ENCODE measurements at places on chromosomes 13 and 19.
A peak's percentile ranks its signal among the peaks of the same experiment; 100 is the strongest.

DNA sequence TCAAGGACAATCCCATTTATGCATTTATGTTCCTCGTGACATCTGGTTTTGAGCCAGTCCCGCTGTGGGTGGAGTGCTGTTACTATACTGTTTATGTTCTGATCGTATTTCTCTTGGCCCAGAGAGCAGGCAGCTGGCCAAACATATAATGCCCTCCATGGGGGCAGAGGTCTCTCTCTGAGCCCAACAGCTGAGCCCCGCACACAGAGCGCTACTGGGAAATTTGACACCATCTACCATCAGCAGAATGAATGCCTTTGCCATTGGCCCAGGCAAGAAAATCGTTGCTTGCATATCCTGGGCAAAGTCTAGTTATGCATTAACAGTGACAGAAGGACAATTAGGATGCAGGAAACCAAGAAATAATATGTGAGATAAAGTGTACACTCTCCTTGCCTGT lies 126.8 kb upstream of the CACNA1A start:
- no peak for DNase-seq

- no peak for DNase-seq
These were observed at the start of gene TINCR for GRCh38 chr19:5567360-5567969. TSS of gene TINCR (minus strand) at chr19:5567953.

DNA sequence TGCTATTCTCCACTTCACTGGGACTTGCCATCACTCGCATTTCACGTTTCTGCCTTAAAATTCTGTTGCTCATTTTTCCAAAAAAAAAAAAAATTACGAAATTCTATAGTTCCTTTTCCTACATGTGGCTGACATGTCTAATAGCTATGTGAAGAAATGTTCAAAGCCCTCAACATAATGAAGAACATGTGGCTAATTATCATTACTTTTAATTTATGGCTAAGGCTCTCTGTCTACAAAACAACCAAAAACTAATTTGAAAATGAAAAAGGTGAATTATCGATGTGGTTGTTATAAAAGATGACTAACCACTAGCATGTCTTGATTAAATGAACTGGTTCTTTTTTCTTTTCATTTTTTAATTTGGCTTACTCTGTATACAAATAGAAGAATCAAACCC lies 940.0 kb downstream of the EFNB2 start:
- DNase-seq = no peak

DNA sequence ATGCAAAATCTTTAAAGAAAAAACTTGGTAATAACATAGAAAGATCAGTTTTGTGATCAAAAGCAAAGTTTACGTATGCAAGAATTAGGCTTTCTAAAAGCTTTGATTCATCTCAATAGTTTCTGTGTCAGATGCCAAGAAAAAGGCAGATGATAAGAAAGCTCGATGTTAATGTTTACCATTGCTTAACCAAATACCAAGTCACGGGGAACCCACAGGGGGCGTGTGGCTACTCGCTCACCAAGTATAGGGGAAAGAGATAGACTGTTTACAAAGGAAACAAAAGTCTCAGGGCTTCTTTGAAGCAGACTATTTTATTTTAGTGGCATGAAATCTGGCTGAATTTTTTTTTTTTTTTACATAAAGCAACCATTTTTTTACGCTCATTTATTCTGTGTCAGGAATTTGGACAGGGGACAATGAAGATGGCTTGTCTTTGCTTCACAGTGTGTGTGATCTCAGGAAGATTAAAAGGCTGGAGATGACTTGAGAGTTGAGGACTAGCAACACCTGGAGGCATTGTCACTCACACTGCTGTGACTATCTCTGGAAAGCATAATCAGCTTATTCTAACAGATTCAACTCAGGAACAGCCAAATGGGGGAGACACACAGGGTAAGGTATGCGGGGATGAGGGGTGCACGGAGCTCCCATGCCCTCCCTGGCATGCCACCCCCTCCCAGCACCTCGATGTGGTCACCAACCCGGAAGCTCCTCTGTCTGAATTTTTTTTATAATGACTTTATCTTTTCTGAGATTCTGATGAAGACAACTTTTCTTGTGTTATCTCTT lies 24.9 kb downstream of the RCBTB1 start:
- DNase-seq = no peak

DNA sequence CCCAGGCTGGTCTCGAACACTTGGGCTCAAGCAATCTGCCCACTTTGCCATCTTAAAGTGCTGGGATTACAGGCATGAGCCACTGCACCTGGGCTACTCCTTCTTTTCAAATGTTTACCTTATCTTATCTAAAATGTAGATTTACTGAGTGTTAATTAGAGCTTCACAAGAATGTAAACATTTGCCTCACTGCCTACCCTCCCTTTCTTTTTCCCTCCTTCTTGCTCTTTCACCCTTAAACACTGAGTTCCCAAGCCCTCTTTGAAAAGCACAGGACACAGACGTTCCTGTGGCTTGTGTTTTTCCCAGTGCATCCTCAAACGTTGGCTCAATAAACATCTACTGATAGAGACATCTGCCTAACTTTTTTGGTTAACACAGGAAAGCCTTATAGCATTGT lies 32.7 kb upstream of the CYSLTR2 start:
- no peak for DNase-seq

GRCh38 chr19:53132141-53132991 lies at the start of gene ZNF415:
TSS of gene ZNF415 (minus strand) at chr19:53132910. CDS start at chr19:53122676, 10,234 bp downstream.
- DNase-seq = peak; percentile 3

GRCh38 chr13:103101500-103101899 lies 35.3 kb upstream of the SLC10A2 start:
- no peak for DNase-seq

- DNase-seq = no peak
These were observed 139.9 kb downstream of the ZAR1L start for GRCh38 chr13:32175307-32175706.

- no peak for DNase-seq
These were observed at the start of gene B3GNT3 for GRCh38 chr19:17794731-17795494. TSS of gene B3GNT3 (plus strand) at chr19:17795138. CDS start at chr19:17807808, 12,670 bp downstream.

DNA sequence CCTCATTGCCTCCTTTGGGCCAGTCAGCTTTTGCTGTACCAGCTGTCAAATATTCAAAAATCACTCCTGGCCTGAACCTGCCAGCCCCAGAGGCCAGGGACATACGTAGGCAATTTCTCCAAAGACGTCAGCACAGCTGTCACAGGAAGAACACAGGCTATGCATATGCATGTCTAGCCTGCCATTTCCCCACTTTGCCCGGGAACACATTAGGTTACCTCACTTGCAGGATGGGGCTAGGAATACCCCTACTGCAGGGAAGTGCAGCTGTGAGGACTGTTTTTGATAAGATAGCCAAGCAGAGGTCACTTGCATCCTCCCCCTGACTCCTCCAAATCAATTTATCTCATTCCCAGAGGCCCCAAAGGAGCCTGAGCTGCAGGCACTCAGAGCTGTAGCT lies 2.8 kb downstream of the ZNF667 start:
- DNase-seq = no peak

GRCh38 chr13:74910415-74910814 lies 571.6 kb downstream of the TBC1D4 start:
- no peak for DNase-seq

GRCh38 chr19:10091895-10092641 lies 6.0 kb downstream of the SHFL start:
- DNase-seq = no peak

GRCh38 chr13:81872581-81872980 lies 1531.7 kb upstream of the SPRY2 start:
- DNase-seq = no peak

DNA sequence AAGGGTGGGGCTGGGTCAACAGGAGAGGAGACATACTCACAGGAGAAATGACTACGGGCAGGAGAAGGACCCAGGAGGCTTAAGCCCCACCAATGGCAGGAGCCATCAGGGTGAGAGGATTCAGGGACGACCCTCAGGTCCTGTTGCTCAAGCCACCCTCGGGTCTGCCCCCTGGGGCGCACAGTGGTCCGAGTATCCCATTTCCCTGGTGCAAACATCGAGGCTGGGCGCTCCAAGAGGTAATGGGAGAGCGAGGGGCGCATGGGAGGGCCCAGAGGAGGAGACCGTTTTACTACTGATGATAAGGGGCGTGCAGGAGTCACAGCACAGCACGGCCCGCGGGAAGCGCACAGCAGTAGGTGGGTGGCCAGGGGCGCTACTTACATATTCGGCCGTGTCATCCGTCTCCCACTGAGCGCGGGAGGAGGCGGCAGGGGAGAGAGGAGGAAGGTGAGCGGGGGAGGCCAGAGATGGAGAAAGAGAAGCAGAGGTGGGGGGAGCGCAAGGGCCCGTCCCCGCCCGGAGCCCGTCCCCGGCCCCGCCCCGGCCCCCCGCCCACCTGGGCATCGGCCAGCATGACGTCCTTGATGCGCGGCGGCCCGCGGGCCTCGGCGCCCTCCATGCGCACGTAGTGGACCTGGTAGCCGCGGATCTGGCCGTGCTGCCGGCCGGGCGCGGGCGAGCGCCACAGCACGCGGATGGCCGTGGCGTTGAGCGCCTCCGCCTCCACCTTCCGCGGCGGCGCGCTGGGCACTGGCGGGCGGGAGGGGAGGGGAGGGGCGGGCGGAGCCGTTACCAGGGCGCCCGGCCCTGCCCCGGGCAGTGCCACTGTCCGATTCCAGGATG lies 111.5 kb downstream of the PTPRS start:
- no peak for DNase-seq

DNA sequence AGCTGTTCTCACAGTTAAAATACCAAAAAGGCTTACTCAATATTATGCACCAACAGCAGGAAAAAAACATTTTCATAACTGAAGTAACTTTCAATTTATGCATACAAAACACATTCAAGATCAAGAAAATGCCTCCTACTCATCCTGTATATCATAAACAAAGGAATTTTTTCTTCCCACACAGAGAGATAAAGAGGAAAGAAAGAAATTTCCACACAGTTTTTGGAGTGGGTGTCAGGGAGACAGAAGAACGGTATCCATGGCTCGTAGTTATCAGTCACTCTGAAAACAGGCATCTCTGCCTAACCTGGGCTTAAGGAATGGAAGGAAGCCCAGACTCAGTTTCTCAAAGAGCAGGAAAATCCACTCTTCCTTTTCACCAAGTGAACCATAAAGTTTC lies 92.4 kb upstream of the SIAH3 start:
- DNase-seq = no peak

DNA sequence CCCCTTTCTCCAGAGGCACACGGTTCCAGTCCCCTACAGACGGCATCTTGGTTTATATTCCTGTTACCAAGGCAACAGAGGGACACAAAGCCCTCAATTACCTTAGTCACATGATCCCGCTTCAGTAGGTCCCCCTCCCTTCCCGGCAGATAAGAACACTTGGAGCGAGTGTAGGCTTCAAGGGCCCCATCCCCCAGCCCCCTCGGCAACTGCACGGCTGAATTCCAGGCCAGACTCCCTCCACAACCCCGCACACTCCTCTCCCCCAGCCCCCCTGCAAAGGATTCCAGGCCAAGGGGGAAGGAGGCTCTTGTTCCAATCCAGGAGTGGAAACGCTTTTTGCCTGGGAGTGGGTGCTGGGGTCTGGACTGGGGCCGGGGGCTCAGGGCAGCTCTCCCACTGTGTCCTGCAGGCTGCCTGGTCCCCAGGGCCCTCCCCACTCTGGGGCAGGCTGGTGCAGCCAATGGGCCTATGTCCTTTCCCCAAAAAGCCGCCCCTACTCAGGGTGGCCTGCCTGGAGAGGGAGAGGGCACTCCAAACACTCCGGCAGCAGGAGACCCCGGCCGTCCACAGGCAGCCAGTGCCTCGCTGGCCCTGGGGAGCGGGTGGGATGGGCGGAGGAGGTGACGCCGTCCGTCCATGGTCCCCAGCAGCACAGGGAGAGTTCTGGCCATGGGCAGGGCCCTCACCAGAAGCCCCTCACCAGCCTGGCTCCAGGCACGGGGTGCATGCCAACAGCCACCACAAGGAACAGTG lies 62.6 kb downstream of the MLLT1 start:
- DNase-seq = no peak

GRCh38 chr13:19782049-19782726 lies 557 bp downstream of the PSPC1 start:
- DNase-seq = peak; percentile 41

- DNase-seq = no peak
These were observed 211.9 kb upstream of the SLC10A2 start for GRCh38 chr13:103277959-103278694.

GRCh38 chr13:29081697-29082440 lies 261.7 kb downstream of the MTUS2 start:
- DNase-seq = no peak

- no peak for DNase-seq
These were observed 67.2 kb downstream of the MBD3L1 start for GRCh38 chr19:8899356-8899755.

DNA sequence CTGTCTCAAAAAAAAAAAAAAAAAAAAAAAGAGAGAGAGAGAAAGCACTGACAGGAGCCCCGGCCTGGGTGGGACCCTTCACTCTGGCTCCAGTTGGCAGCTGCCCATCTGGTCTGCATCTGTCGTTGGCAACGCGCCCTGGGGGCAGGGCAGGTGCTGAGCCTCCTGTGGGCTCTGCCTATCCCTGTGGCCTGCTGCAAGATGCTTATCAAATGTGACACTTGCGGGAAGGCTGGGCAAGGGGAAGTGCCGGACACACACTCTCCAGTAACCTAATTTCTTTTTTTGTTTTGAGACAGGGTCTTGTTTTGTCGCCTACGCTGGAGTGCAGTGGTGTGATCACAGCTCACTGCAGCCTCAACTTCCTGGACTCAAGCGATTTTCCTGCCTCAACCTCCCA lies 10.7 kb upstream of the KPTN start:
- DNase-seq = no peak

DNA sequence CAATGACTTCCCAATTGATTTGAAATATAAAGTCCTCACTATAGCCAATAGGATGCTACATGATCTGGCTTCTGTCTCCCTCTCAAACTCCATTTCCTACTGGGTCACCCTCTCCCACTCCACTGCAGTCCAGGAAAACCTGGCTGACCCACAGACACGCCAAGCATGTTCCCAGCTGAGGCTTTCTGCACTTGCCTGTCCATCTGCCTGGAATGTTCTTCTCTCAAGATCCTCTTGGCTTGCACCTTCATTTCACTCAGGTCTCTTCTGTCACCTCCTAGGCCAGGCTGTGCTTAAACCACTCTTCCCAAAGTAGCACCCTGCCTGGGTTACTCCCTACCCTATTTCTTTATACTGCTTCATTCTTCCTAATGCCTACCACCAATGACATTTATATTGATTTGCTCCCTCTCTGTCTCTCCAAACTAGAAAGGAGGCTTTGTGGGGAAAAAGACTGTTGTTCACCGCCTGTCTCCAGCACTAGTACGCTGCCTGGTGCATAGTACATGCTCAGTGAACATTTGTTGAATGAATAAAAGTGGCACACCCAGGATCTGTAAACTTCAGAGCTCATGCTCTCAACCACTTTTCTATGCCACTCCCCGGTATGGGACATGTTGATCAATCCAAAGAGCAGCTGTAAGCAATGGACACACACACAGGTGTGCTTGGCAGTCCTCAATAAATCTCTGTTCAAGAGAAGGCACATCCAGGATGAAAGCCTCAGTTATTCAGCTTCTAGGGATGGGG lies 261.3 kb downstream of the FOXO1 start:
- DNase-seq = no peak

DNA sequence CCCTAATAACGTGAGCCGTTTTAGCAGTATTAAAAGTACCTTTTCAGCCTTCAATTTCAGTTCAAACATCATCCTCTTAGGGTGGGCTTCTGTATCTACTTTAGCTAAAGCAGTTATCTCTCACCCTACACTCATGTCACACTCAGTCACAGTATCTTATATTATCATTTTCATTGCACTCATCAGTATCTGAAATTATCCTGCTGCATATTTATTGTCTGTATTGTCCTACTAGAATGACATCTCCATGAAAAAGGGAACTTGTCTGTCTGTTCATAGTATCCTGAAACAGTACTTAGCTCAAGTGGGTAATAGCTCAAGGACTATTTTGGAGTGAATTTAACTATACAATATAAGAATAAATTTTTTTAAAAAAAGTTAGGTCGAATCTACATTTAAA lies 19.9 kb upstream of the RFC3 start:
- no peak for DNase-seq

Data from effector CD4-positive, alpha-beta T cell (primary cell).